ENCODE measurements at places on chromosomes 7 and 10. TPM values are rescaled to one million over a fixed set of nuclear protein-coding genes. Genes with fewer than 3 reads are reported as not detected.

DNA sequence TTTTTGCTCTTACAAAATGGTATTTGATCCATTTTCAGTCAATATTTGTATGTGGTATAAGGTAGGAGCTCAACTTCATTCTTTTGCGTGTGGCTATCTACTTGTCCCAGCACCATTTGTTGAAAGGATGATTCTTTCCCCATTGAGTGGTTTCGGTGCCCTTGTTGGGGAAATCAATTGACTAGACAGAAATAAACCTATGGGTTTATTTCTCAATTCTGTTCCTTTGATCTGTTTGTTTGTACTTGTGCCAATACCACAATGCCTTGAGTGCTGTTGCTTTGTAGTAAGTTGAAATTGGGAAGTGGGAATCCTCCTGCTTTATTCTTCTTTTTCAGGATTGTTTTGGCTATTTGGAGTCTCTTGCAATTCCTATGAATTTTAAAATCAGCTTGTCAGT lies 41.0 kb downstream of the SNX10 start:
- no peak for DNase-seq

DNA sequence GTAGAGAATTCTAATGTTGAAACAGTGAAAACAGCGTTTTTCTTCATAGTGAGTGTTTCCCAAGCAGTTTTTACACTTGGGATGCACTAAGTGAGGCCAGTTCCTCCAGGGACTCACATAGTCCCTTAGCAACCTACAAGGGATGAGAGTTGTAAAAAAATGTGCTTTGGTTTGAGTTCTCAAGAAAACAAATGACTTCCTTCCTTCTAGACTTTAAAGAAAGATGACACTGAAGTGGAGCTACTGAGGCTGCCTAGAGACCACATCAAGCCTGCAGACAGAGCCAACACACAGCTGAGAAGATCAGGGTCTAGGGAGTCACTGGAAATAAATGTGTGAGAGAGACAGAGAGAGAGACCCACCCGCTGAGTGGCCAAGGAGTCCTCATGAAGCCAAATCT lies 264.4 kb downstream of the TNS3 start:
- no peak for DNase-seq

- peak; percentile 36 for DNase-seq
Measured at GRCh38 chr10:71078454-71079145, 133.8 kb upstream of the UNC5B start.

DNA sequence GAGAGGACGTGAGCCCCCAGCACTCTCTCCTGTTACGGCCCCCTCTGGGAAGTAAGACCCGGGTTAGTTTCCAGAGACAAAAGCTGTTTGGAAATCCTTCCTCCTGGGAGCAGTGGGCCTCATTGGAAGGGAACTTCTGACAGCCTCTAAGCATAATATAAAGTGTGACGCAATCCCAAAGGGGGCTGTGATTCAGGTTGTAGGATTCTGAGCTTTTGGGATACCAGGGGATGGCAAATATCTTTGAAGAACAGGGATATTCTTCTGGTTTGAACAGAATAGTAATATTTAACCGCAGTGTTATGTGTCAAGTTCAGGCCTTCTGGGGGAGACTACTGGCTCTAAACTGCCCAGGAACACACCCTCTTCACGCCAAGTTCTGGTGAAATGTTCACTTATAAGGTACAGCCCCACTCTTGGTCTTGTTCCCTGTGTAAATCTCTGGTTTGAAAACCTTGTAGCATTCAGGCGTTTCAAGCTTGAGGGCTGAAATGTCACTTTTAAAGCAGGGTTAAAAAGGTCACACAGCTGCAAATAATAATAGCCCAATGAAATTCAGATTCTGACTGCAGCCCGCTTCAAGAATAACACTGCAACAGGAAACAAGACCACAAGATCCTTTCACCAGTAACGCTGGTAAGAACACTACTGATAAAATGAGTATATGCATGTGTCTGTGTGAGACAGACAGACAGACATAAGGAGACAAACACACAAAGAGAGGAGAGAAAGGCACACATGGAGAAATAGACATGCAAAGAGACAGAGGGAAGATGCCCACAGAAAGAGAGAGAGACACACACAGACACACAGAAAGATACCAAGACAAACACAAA lies 69.0 kb downstream of the CREB5 start:
- no peak for DNase-seq

GRCh38 chr7:81704595-81704994 lies 65.3 kb downstream of the HGF start:
- no peak for DNase-seq

- DNase-seq: no peak
Measured at GRCh38 chr10:44300666-44301649, 83.9 kb downstream of the CXCL12 start.

DNA sequence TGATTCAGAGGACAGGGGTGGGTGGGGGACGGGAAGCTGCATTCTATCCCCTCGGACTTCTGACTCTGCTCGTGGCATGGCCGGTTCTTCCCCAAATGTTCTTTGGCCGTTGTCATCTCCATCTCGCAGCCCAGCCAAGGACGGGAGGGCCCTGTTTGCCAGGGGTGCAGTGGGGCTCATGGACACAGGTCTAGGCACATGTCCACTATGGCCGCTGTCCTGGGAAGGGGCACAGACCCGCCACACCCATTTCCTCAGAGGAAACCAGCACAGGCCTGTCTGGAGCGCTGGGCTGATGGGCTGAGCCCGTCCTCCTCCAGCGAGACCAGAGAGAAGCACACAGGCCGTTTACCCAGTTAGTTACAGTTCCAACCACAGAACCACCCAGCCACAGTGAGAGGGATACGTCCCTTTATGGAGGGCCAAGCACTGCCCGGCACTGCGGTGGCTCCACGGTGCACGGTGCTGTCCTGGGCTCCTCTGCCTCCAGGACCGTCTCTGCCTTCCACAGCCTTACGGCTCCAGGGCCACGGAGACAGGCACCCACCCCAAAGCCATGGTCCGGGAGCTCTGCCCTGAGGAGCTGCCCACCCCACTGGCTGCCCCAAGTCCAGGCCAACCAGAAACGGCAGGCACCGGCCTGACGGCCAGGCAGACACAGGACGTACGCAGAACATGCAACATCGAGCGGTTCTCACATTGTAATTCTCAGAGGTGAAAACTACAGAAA lies 20.2 kb downstream of the DPYSL4 start:
- DNase-seq: no peak

- DNase-seq: no peak
Measured at GRCh38 chr10:110471566-110472139, 26.1 kb upstream of the DUSP5 start.

DNA sequence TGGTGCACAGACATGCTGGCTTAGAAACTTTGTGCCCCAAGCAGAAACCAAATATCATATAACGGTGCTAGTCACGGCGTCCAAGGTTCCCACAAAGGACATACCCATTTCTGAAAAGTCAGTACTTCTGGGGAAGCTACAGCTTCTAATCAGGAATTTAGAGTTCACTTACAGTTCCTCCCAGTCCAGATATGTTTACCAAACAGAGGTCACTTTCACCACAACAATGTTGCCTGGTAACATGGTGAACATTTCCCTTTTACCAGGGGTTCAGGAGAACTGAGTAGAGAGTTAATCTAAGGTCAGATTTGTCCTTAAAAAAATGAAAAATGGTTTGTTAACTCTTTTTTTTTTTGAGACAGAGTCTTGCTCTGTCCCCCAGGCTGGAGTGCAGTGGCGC lies 265.9 kb upstream of the MKLN1 start:
- DNase-seq: no peak

DNA sequence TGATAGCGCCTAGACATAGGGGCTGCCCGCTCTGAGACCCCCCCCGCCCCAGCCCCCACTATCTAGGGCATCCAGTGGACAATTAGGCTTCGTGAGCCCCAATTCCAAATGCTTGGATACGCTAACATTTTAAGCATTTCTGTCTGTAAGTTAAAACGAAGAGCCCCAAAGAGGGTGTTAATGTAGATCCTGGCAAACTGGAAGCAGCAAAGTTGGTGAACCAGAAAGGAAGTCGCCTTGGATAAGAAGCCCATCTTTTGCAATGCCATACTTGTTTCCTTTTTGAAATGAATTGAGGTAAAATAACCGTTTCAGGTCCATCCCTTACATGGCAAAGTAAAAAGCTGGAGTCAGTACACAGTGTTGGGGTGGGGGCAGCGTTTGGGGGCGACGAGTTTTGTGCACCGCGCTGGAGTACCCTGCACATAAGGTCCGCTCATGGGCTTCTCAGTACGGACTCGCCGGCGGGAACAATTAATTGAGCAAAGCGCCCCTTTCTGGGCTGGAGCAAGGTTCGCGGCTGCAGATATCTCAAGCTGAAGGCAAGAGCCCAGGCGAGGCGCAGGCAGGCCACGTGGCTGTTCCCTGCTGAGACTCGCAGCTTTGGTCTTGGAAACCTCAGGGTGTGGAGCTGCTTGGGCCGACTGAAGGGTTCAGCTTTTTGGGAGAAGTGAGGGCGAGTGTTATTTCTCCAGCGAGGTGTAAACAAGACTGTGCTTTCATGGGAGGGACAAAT lies 1.4 kb upstream of the TWIST1 start:
- DNase-seq: peak; percentile 59

DNA sequence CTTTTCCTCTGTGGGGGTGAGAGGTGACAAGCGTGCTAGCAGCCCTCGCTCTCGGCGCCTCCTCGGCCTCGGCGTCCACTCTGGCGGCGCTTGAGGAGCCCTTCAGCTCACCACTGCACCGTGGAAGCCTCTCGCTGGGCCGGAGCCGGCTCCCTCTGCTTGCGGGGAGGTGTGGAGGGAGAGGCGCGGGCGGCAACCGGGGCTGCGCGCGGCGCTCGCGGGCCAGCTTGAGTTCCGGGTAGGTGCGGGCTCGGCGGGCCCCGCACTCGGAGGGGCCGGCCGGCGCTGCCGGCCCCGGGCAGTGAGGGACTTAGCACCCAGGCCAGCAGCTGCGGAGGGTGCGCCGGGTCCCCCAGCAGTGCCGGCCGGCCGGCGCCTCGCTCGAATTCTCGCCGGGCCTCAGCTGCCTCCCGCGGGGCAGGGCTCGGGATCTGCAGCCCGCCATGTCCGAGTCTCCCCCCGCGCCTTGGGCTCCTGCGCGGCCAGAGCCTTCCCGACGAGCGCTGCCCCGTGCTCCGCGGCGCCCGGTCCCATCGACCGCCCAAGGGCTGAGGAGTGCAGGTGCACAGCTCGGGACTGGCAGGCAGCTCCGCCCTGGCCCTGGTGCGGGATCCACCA lies 352.8 kb upstream of the PODXL start:
- no peak for DNase-seq

SAMD9L gene
- 5.7 TPM for total RNA-seq

CPN1 gene
- total RNA-seq: not detected

ZPBP gene
- total RNA-seq: not detected

IDI2 gene
- not detected for total RNA-seq

C1QL3 gene
- total RNA-seq: not detected

SORCS1 gene
- total RNA-seq: 4.2 TPM
